ENCODE measurements at places on chromosomes 5 and 9.

- ATAC-seq, result no peak
Observed at GRCh38 chr5:152650413-152650812, 245.3 kb upstream of the NMUR2 start.

DNA sequence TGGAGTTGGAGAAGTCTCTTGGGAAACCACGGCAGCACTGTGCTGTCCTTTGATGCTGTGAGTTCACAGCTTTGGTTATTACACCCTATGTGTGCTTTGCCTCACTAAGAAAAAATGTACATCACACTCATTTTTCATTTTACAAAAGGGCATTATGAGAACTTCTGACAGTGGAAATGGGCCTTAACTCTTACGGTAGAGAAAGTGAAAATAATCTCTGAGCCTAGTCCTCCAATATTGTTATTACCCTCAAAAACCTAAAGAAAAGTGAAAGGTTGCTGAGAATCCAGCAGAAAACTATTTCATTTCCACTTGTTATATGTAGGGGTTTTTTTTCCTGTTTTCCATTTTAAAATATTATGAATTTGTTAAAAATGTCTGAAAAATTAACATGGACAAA is 8.2 kb upstream of the OR13D1 start:
- ATAC-seq, result no peak

DNA sequence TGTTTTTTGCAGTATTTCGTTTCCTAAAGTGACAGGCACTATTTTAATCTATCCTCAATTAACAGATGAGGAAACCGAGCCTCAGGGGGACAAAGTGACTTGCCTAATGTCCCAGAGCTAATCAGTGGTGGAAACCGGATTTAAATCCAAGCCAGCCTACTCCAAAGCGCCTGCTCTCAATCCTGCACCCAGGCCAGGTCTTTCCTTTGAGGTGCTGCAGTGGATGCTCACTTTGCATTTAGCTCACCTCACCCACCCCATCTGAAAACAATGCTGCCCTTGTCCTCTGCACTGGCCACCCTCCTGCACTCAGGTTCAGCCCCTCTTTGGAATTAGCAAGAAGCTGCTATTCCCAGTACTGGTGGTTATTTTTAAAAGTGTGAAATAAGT is 16.0 kb downstream of the ANGPTL2 start:
- no peak for ATAC-seq

- ATAC-seq, result no peak
Observed at GRCh38 chr5:10737880-10738279, 23.2 kb downstream of the DAP start.

DNA sequence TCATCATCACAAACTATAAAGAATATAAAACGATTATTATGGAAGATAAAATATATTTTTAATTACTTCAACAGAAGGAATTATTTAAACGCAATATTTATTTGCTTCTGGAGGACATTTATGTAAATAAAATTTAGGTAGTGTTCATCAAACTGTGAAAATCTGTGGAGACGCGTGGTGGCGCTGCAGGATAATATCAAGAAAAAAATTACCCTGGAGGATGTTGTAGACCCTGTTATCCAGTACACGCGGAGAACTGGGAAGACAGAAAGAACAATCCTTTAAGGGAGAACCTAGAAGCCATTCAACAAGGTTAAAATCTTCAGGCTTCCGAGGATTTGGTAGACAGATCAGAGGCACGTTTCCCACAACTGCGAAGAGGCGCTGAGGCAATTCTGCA is at the start of gene PCDHB12:
TSS of gene PCDHB12 (plus strand) at position 242 of the 400 bp plus-strand sequence. CDS start 189 bp downstream, outside the sequence.
- ATAC-seq, result no peak

- ATAC-seq, result no peak
Observed at GRCh38 chr5:158599157-158599556, 500.6 kb downstream of the EBF1 start.

All from activated T-helper 17 cell treated with anti-CD3 and anti-CD28 coated beads, Interleukin-2, amount 50 U/mL, for 72 hours (primary cell).